Activated CD8-positive, alpha-beta T cell treated with anti-CD3 and anti-CD28 coated beads, Interleukin-2, amount 10 ng/mL, durations not matched to agents 7 days and 5 days (primary cell): ENCODE measurements at places on chromosomes 13 and 19.
A peak's percentile ranks its signal among the peaks of the same experiment; 100 is the strongest.

DNA sequence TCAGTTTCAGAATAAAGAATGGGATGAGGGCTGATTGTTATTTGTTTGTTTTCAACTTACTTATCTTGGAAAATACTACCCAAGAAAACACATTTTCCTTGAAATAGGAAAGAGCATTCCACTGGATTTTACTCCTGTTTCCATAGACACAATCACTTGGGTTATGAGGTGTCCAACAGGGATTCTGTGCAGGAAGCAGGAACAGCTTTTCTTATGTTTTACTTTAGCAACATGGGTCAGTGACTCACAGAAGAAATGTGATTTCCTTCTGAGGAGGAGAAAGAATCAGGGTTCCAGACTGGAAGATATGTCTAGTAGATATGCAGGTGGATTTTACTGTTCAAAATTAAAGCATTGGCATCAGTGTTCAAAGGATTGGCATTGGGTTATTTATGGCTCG lies 180.8 kb upstream of the GPC6 start:
- no peak for DNase-seq

DNA sequence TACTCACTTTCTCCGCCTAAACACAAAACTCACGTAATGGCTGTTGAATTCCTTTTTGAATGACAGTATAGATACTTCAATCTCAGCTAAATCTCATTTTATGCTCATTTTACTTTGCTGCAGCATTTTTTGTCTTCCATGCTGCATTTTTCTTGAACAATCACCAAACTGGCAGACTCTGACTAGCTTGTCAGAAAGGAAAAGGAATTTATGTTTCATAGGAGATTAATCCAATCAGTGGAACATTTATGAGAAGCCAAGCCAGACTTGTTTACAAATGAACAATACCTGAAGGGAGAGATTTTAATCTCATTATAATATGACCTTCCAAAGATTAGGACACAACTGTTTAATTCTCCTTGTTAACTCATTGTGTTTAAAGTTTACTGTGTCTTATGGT lies 1044.3 kb downstream of the DIAPH3 start:
- no peak for DNase-seq

DNA sequence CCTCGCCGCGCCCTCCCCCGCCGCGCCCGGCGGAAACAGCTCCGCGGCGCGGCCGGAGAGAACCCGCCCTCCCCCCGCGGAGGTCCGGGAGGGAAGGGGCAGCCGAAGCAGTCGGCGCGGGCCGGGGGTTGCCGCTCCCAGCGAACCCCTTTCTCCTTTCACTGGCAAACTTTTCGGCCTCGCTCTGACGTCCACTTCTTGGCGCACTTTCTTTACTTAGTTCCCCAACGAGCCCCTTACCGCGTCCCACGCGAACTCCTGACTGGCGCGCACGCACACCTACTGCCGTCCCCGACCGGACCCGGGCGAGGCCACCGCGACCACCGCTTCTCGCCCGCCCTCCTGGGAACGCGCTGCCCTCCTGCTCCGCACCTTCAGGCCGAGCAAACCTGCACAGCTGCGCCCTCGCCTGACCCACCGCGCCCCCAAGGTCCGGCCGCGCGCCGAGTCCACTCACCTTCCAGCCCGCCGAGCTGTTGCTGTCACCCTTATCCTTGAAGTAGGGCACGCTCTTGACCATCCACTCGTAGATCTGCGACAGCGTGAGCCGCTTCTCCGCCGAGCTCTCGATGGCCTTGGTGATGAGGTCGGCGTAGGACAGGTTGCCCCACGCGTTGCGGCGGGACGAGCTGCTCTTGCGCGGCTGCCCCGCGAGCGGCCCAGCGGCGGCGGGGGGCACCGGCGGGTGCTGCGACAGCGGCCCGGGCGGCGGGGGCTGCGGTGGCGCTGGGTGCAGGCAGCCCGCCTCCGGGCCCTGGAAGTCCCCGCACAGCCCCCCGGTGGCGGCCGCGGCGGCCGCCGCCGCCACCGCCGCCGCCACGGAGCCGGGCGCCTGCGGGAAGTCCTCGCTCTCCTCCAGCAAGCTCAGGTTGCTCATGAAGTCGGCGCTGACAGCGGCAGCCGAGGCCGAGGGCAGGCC lies 1.1 kb downstream of the FOXO1 start:
- peak; percentile 54 for DNase-seq

GRCh38 chr13:48446464-48446863 lies 33.6 kb upstream of the LPAR6 start:
- DNase-seq: no peak

DNA sequence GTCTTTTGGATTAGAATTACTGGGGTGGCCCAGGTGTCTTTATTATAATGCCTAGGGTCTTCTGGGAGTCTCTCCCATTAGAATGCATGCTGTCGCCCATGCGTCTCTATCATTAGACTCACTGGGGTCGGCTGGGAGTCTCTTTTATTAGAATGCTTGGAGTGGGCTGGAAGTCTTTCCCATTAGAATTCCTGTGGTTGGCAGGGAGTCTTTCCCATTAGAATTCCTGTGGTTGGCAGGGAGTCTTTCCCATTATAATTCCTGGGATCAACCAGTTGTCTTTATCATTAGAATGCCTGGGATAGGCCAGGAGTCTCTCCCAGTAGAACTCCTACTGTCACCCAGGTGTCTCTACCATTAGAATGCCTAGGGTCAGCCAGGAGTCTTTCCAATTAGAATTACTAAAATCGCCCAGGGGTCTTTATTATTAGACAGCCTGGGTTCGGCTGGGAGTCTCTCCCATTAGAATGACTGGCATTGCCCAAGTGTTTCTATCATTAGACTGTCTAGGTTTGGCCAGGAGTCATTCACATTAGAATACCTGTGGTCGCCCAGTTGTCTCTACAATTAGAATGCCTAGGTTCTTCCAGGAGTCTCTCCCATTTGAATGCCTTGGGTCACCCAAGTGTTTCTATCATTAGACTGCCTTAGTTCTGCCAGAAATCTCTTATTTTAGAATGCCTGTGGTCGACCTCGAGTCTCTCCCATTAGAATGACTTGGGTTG lies 1558.5 kb downstream of the UQCRFS1 start:
- peak; percentile 5 for DNase-seq

- DNase-seq: no peak
These were observed 58.0 kb downstream of the TGDS start for GRCh38 chr13:94537740-94538630.

DNA sequence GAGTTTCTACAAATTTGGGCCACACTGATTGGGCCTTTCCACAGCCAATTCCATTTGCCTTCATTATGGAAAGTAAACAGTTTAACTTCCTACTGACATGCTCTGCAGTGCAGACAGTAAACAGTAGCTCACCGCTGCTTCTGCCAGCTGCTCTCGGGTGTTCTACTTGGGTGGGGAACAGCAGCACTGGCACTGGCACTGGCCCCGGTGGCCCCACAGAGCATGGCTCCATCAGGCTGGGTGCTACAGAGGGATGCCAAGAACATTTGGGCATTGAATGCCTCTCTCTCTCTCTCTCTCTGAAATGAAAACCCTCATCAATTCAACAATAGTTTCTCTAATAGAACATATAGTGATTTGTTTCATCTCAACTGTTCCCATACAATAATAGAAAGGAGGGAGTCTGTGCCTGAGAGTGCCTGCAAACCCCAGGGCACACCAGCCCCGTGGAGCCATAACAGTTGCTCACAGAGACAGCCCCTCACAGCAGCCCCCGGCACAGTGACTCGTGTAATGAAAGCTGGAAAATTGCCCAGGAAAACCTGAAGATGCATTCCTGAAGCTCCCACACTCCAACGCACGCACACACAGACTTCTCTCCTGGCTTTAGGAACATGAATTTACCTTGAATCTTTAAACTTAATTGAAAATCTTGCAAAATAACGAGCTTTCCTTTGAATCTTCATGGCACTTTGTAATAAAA lies 38.2 kb upstream of the GJB6 start:
- DNase-seq: no peak

GRCh38 chr19:34644991-34645461 lies 31.9 kb downstream of the SCGB2B2 start:
- no peak for DNase-seq

DNA sequence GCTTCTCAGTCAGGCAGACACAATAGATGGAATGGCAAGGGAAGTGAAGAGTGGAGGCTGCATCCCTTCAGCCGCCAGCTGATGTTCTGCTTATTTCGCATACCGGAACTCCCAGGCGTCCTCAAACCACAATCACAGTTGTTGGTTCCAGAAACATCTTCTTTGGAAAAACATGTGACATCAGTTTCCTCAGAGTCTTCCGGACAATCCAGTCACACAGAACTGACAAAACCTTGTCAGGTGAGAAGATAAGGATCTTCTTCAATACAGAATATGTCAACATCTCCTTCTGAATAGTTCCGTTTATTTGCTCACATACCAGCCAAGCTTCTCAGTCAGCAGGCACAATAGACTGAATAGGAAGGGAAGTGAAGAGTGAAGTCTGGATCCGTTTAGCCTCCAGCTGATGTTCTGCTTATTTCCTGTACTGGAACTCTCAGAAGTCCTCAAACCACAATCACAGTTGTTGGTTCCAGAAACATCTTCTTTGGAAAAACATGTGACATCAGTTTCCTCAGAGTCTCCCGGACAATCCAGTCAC lies 45.1 kb upstream of the CEACAM21 start:
- no peak for DNase-seq

DNA sequence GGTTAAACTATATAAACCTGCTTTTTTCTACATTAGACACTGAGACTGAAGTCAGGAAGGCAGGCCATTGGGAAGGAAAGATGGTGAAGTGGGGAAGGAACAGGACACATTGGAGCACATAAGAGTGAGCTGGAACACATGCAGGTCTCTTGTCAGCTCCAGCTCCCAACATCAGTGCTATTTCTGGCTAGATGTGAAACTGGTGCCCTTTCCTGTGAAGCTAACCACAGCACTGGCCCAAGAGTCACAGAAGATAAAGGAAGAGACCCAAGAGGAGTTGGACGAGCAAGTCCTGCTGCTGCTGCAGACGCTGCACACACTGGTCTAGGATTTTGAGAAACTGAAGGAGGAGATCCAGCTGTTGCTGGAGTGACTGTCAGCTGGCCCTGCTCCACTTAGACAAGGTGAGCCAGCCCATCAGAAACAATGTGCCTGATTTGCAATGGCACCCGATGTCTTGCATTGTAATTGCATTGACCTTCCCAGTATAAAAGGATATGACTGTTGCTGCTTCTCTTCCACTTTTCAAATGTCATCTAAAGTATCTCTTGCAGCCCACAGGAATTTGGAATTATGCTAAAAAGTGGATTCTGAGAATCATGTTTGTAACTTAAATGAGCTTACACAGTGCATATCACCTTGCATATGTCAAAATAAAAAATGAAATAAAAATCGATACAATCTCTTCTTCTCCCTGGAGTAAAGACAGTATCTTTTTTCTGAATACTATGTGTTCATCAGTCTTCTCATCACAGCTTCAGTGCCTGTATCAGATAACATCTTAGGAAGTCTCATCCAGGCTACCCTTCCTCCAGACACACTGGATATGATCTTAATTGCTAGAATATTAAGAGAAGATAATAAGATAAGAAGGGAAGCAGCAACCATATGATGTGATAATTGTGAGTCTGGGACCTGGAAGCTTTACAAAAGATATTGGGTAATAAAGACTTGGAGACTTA lies 230.7 kb upstream of the SPRY2 start:
- no peak for DNase-seq

GRCh38 chr13:27450921-27451471 lies 632 bp upstream of the MTIF3 start:
- no peak for DNase-seq

DNA sequence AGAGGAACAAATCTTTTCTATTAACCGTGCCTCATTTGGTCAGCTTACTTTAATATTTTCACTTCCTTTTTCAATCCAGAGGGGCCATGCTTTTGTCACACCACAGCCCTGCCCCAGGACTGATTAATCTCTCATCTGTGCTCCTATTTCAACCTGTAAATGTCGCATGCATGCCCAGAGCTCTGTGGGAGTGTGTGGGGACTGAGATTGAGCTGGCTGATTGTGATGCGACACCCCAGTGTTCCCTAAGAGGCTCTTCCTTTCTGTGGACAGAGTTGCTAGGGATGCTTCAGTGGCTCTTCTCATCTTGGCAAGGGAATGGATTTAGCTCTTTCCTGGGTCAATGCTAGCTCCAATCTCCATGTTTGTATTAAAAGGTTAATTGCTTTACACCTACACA lies 249.6 kb downstream of the TDRD3 start:
- no peak for DNase-seq

DNA sequence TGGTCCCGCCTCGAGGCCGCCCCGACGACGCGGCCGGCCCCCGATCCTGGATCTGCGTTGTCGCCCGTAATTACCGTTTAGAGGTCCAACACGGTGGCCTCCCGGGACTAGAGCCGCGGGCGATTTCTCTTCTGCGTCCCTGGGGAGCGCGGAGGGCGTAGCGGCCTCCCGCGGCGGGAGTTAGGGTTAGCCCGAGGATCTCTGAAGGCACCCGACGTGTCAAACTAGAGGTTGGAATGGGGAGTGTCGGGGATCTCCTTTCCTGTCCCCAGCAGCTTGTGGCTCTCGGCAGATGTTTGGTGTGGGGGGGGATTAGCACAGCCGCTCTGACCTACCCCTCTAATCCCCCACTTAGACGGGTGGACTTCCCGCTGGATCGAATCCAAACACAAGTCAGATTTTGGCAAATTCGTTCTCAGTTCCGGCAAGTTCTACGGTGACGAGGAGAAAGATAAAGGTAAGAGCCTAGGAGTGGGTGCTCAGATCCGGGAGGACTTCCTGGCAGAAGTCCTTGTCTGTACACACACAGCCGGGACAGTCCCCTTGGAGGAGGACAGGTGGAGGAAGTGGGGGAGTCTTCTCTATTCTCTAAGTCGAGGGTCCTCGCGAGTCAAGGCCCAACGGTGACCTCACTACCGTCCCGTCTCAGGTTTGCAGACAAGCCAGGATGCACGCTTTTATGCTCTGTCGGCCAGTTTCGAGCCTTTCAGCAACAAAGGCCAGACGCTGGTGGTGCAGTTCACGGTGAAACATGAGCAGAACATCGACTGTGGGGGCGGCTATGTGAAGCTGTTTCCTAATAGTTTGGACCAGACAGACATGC lies 581 bp downstream of the CALR start:
- peak; percentile 54 for DNase-seq

DNA sequence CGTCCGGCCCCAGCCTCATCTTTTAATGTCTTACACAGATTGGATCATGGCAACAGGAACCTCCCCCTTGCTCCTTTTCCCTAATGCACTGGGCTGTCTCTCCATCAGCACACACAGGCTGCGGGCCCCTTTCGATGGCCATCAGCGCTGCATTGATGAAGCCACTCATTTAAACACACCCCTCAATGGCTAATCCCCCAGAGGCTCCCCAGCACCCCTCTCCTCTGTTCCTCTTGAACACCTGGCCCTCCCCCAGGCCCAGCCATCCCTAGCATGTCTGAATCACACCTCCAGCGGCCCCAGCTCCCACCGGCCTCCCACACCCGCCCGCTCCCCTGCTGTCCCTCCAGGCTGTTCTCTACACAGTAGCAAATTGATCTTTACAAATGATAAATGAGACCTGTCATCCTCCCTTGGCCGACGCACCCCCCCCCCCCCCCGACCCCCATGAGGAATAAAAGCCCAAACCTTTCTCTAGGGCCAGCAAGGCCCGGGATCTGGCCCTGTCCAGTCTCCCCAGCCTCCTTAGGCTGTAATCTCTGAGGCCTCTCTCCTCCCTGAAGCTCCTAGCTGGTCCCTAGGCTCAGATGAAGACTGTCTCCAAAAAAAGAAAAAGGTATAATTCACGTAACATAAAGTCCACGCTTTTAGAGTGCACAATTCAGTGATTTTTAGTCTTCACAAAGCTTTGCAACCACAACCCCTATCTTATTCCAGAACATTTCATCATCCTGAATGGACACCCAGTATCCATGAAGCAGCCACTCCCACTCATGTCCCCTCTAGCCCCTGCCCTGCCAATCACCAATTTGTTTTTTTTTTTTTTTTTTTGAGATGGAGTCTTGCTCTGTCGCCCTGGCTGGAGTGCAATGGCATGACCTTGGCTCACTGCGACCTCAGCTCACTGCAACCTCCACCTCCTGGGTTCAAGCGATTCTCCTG lies 7.4 kb downstream of the RPL28 start:
- no peak for DNase-seq
